ENCODE measurements at places on chromosomes 16 and 17.
A peak's percentile ranks its signal among the peaks of the same experiment; 100 is the strongest.

- DNase-seq: no peak
Observed at GRCh38 chr17:59722623-59723022, 15.2 kb downstream of the VMP1 start.

GRCh38 chr16:58222532-58223316, 24.8 kb upstream of the CSNK2A2 start:
- no peak for DNase-seq

DNA sequence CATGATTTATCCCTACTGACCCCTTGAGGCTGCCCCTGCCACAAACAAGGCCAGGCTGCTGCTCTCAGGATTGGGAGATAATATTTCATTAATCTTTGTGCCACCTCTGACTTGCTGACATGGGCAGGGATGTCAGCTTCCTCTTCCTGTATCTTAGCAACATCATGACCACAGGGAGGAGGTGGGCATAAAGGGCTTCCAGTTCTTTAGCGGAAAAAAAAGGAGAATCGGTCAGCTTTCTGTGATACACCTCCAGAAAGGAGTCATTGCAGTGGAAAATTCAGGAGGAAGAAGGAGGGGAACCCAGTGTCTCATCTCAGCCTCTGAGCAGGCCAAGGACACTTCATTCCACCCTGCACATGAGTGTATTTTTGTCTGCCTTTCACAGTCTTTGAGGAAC, 206.8 kb upstream of the SDK2 start:
- DNase-seq: no peak

- no peak for DNase-seq
Observed at GRCh38 chr16:60582528-60582927, 1453.7 kb downstream of the CDH8 start.

- DNase-seq: no peak
Observed at GRCh38 chr16:21100447-21100846, 50.2 kb downstream of the DNAH3 start.

- no peak for DNase-seq
Observed at GRCh38 chr17:3318336-3318735, 20.2 kb upstream of the OR3A1 start.

GRCh38 chr17:76917829-76918228, 49.6 kb downstream of the MGAT5B start:
- DNase-seq: no peak

- no peak for DNase-seq
Observed at GRCh38 chr17:76688165-76688622, 22.6 kb downstream of the MXRA7 start.

DNA sequence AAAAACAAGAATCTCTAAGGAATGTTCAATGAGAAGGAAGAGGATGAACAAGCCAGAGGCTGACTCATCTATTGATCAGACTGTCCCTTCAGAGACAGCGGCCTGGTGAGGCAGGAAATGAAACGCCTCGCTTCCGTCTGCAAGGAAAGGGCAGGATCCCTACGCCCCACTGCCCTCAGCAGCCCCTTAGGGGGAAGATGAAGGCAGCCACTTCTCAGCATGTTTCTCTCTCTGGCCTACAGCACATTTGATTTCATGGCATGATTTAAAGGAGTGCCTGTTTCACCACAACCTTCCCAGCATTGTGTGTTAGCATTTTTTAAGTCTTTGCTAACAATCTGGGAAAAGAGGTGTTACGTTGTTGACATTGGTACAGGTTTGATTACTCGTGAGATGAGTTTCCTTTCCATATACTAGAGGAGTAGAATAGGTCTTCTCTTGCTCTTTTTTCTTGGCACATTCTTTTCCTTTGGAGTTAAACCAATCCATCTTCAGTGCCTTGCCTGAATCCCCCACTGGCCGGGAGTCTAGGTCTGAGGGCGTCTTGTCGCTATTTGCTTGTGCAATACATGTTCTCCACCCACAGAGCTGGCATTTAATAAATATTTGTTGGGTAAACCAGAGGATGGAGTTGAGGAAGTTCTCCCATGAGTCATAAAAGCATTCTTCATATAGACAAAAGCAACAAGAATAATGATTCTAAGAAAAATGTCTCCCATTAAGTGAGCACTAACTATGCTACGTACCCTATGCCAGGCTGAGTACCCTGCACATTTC, 47.4 kb downstream of the RBFOX3 start:
- DNase-seq: no peak

DNA sequence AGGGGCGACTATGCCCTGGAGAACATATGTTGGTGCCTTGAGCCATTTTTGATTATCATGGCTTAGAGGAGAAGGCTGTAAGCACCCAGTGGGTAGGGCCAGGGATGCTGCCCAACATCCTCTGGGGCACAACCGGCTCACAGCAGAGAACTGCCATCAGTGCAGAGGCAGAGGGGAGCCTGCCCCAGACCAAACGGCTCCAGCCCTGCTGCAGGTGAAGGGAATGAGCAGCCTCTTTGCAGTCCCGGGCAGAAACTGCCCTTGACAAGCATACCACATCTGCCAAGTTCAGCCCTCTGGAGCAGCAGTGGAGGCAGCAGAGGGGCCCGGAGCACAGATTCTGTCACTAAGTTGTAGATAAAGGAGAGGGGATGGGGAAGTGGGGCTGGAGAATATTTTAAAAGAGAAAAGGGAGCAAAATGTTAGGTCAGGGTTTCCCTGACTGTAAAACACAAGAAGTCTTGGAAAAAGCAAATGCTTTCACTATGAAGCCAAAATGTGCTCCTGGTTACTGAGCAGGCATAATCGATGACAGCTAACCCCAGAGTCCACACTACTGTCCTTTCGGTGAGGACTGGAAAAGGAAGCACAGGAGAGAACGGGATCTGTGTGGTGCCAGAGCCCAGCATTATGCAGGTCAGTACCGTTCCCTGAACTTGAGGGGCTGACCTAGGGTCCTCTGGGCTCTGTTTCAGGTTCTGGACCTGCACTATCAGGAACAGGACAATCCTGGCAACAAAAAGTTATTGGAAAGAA, 72.0 kb downstream of the CREBBP start:
- DNase-seq: no peak

DNA sequence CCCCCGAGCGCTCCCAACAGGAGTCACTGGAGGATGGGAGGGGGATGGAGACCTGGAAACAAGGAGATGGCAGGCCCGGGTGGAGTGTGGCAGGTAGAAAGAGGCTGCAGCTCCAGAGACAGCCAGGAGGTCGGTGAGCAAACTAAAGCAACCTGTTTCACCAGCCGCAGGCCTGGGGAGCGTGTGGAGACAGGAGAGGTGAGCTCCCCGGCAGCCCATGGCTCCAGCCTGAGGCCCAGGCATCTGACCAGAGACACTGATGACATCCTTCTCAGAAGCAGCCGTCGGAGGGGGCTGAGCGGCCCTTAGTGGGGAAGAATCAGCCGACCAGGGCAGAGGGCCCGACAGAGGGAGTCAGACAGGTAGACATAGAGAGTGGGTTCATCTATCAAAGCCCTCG, 165.1 kb downstream of the ZNF423 start:
- no peak for DNase-seq

GRCh38 chr16:81646561-81646960, 132.5 kb upstream of the PLCG2 start:
- DNase-seq: no peak

GRCh38 chr16:56450275-56450985, 702 bp downstream of the NUDT21 start:
- no peak for DNase-seq

GRCh38 chr17:8873801-8874715, 6.6 kb upstream of the PIK3R6 start:
- no peak for DNase-seq

- peak; percentile 62 for DNase-seq
Observed at GRCh38 chr16:4140652-4141051, 24.4 kb upstream of the ADCY9 start.

DNA sequence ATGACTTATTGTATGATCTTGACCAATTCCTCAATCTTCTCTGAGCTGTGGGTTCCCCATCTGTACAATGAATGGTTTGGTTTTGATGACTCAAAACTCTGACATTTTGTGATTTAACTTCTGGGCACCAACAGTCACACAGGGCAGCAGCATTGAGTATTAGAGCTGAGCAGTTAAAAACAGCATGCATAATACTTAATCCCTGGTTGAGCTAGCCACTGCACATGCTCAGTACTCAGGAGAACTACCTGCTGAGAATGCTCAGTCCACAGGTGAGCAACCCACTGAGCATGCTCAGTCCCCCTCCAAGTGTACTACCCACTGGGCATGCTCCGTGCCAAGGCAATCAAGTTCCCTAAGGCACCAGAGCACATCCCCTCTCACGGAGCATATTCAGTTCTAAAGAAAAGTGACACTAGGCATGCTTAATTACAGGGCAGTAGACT, 68.7 kb downstream of the AIPL1 start:
- no peak for DNase-seq

- DNase-seq: no peak
Observed at GRCh38 chr17:42286411-42287221, 1.7 kb upstream of the STAT5A start.

GRCh38 chr16:87016046-87017035, 300.9 kb downstream of the C16orf95 start:
- DNase-seq: no peak

DNA sequence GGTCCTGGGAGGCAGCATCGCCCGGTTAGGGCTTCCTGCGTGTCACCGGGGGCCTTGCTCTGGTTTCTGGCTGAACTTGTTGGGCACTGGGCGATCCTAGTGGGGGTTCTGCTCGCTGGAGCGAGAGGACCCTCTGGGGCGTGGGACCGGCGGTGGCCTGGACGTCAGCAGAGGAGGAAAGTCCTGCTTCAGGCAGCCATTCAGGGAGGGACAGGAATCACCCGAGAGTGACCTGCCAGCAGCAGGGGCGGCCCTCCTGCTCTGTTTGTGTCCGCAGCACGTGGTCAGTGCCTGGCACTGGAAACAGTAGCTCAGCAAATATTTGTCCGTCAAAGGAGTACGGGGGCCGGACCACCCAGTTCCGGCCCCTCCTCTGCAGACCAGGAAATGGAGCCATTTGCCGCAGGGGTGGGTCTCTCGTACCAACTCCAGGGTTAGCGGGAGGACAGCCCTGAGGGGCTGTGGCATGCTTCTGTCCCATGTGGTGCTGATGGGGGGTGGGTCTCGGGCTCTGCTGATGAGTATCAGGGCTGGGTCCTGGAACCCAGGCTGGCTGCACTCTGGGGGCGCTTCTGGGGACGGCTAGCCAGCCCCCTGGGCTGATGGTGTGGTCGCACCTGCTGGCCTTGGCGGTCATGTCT, 48.3 kb downstream of the BAIAP2 start:
- DNase-seq: no peak

DNA sequence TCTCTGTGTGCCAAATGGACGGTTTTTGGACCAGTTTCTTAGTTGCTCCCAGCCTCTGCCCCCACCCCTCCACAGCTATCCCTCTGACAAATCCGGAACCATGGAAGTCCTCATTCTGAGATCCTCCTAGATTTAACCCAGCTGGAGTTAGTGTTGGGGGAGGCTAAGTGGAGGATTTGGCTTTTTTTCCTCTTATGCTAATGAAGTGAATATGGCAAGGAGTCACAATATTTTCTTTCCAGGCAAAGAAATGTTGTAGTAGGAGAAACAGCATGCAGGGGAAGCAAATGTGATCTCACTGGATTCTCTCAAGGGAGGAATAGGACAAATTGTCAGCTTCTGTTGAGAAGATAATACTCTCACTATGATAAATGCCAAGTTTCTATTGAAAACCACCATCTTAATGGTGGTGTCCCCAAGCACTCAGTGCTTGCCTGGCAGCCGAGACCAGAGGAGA, 159.5 kb downstream of the MSI2 start:
- DNase-seq: no peak

DNA sequence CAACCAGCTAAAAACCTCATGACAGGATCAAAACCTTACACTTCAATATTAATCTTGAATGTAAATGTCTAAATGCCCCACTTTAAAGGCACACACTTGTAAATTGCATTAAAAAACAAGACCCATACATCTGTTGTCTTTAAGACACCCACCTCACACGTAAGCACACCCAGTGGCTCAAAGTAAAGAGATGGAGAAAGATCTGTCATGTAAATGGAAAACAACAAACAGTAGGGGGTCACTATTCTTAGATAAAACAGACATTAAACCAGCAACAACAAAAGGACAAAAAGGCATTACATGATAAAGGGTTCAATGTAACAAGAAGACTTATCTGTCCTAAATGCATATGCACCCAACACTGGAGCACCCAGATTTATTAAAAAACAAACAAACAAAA, 35.6 kb downstream of the SDR42E1 start:
- no peak for DNase-seq

DNA sequence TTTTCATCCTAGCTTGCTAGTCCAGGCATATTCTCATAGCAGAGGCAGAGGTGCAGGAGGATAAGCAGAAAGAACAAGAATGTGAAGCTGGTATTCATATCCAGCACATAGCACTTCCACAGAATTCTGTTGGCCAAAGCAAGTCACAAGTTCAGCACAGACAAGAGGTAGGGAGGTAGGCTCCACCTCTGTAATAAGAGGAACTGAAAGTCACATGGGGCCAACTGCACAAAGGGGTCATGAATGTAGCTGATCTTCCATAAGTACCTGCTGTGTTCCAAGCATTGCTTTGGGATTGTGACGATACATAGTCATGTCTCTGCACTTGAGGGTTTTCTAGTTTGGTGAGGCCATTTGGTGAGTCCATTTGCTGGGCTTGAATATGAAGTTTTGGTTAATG, 110.8 kb upstream of the MPHOSPH6 start:
- DNase-seq: no peak

- DNase-seq: no peak
Observed at GRCh38 chr16:50274326-50275097, 8.2 kb downstream of the ADCY7 start.

- no peak for DNase-seq
Observed at GRCh38 chr17:12229335-12229734, 208.7 kb downstream of the MAP2K4 start.

GRCh38 chr16:70757183-70757582, 43.8 kb downstream of the VAC14 start:
- no peak for DNase-seq

DNA sequence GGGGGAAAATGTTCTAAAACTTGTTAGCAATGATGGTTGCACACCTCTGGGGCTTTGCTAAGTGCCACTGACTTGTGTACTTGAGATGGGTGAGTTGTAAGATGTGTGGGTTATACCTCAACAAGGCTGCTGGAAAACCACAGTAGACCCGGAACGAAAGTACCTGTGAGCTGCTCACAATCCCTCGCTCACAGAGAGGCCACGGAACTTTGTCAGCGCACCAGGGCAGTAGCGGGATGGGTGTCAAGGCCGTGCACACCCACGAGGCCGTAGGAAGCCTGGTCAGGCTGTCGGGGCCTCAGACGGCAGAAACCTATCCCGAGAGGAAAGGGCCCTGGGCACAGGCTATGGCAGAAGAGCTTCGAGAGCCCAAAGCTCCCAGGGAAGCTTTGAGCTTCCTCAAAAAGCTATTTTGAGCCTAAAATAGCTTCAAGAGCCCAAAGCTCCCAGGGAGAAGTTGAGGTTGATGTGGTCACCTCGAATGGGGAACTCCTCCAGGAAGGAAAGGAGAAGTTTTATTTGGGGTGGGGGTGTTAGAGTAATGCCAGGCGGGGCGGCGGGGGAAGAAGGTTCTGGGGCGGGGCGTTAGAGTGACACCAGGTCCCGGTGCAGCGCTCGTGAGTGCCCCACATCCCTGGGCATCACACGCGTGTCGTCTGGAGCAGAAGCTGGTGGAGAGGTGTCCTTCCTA, 19.0 kb downstream of the CBFA2T3 start:
- DNase-seq: no peak

GRCh38 chr16:55189682-55190636, 134.0 kb upstream of the IRX6 start:
- DNase-seq: no peak

GRCh38 chr17:63529711-63530556, 6.8 kb downstream of the KCNH6 start:
- DNase-seq: no peak

- DNase-seq: no peak
Observed at GRCh38 chr17:49987290-49987585, 7.8 kb downstream of the DLX3 start.

- no peak for DNase-seq
Observed at GRCh38 chr16:20844054-20844453, 37.7 kb downstream of the REXO5 start.

Measured in NCI-H345 (cell line).